ENCODE measurements at places on chromosomes 5 and 9.

DNA sequence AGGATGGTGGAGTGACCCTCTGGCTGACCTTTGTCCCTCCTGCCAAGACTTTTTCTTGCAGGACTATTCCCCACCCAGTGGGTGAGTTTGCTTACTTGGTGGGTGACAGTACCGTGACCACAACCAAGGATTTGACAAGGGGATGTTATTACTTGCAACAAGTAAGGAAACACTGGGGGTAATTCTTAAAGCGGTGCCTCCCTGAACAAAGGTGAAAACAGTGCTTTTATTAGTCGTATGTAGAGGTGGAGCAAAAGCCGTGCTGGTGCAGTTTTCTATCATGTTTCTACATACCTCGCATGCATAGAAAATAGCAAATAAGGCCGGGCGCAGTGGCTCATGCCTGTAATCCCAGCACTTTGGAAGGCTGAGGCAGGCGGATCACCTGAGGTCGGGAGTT is 41.0 kb upstream of the KDM4C start:
- DNase-seq, result no peak

DNA sequence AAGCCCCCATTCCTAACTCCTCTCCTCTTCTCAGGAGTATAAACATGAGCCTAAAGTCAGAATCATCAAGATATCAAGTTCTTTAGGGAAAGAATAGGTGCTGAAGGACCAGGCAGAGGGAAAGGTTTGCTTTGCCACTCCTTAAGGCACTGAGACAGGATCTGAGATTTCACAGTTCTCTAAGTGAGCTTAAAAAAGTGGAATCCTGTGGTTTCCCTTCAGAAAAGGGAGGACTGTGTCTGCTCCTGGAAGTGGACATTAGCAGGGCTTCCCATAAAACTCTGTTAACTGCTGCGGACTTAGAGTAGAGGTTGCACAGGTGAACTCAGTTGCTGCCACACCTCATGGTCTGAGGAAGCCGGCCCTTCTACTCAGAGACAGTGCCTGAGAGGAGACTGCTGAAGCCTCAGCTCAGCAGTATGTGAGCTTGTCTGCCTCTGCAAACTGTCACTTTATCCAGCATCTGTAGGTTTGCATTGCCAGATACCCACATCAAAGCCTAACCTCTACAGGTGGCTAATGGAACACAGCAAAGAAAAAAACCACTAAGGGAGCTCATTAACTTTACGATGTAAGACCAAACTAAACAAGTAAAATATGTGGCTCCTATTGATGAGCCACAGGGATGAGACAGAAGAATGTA is 42.9 kb downstream of the RIC1 start:
- DNase-seq, result no peak

GRCh38 chr9:112437406-112437805 is 49.2 kb upstream of the KIAA1958 start:
- DNase-seq, result no peak

- no peak for DNase-seq
Measured at GRCh38 chr9:9791611-9792010, 821.2 kb downstream of the PTPRD start.
